ENCODE measurements at places on chromosomes 13 and 19.

GRCh38 chr13:31955741-31956140 lies 75.8 kb upstream of the FRY start:
- DNase-seq: no peak

GRCh38 chr19:47435196-47435595 lies 15.9 kb upstream of the MEIS3 start:
- DNase-seq: peak; percentile 50

DNA sequence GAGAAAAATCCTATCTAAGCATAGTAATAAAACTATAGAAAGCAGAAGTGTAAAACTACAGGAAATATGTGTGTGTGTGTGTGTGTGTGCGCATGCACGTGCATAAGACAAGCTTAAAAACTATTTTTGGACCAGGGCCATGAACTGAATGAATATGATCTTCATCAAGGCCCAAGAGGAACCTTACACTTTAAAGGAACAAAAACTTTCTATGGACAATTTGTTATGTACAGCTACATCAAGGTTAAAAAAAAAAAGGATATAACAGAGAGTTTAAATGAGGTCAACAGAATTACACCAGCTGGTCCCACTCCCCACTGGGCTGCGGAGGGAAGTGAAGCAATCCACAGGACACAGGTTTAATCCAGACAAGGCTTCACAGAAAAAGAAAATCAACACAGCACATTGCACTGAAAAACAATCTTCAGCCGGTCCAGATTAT lies 151.1 kb downstream of the LHFPL6 start:
- no peak for DNase-seq

GRCh38 chr19:18588611-18589379 lies at the start of gene REX1BD:
Gene REX1BD, plus strand, starts transcription at chr19:18588798. Its CDS starts 4 bp downstream, at chr19:18588802.
- DNase-seq: peak; percentile 91

DNA sequence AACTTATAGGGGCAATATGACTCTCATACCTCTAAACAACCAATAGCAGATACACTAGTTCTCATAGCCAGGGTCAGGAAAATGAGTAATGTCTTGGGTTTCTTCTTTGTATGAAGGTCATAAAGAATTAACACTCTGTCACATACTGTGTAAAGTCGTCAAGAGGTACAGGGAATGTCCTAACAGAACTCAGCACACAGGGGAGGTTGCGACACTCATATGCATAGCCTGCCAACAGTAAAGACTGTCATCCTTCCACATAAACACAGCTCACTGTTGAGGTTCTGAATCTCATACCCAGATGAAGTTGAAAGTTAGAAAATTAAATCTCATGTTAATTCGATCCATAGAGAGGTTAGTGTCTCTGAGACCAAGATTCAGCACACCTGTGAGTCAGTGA lies 34.2 kb upstream of the ZNF254 start:
- no peak for DNase-seq

DNA sequence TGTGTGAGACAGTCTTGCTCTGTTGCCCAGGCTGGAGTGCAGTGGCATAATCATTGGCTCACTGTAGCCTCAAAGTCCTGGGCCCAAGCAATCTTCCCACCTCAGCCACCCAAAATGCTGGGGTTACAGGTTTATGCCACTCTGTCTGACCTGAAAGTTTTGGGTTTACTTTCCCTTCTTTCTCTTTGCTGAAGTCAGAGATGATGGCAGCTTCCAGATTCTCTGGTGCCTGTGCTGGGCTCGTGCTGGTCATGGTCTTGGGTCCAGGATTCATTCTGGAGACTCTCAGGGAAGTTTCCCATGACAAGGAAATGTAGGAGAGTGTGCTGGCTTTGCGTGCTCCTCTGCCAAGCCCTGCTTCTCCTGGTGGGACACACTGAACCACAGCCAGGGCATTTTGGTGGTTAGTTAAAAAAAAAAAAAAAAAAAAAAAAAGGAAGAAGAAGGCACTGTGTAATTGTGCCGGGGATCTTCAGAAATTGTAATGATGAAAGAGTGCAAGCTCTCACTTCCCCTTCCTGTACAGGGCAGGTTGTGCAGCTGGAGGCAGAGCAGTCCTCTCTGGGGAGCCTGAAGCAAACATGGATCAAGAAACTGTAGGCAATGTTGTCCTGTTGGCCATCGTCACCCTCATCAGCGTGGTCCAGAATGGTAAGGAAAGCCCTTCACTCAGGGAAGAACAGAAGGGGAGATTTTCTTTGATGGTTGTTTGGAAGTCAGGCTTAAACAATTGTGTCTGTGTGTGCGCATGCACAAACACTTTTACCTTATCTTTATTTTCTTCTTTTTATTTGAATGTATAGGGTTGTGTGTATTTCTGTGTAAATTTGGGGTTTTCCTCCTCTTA lies at the start of gene ALOX5AP:
TSS of gene ALOX5AP (plus strand) at position 519 of the 847 bp plus-strand sequence. CDS start at position 582, 63 bp downstream.
- peak; percentile 63 for DNase-seq

- DNase-seq: no peak
Measured at GRCh38 chr13:81394640-81395039, 1053.7 kb upstream of the SPRY2 start.

GRCh38 chr19:10503002-10503789 lies at the start of gene KEAP1:
Gene KEAP1, minus strand, starts transcription at chr19:10503356. Its CDS starts 3,323 bp downstream, at chr19:10500033.
- peak; percentile 44 for DNase-seq

DNA sequence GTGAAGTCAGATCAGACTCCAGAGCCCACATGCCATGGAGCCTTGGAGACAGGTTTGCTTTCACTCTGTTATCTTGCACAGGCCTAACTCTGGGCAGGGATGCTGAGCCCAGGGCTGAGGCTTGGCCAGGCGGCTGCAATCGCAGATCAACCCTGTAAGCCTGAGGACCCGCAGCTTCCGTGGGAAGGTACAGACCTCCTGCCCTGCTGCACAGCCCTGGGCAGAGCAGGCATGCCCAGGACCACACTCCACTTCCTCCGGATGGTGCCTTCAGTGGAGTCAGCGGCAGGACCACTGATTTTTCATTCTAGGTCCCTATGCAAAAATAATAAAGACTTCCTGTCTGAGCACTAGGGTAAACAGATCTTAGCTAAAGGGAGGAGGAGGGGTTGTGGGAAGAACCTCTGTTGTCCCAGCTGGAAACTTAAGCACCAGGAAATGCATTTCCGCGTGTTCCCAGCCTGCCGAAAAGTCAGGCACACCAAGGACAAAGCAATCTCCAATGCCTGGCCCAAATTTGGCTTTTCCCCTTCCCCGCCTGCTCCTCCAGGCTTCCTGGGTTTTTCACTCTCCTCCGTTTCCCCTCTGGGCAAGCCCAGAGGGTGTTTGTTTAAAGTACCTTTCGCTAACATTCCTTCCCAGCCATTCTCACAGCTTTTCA lies 87.3 kb downstream of the KCTD15 start:
- no peak for DNase-seq

GRCh38 chr19:6710273-6711077 lies 10.0 kb downstream of the C3 start:
- no peak for DNase-seq

GRCh38 chr13:77619655-77620054 lies 77.8 kb upstream of the SLAIN1 start:
- no peak for DNase-seq

GRCh38 chr13:103663996-103664395 lies 597.8 kb upstream of the SLC10A2 start:
- no peak for DNase-seq

DNA sequence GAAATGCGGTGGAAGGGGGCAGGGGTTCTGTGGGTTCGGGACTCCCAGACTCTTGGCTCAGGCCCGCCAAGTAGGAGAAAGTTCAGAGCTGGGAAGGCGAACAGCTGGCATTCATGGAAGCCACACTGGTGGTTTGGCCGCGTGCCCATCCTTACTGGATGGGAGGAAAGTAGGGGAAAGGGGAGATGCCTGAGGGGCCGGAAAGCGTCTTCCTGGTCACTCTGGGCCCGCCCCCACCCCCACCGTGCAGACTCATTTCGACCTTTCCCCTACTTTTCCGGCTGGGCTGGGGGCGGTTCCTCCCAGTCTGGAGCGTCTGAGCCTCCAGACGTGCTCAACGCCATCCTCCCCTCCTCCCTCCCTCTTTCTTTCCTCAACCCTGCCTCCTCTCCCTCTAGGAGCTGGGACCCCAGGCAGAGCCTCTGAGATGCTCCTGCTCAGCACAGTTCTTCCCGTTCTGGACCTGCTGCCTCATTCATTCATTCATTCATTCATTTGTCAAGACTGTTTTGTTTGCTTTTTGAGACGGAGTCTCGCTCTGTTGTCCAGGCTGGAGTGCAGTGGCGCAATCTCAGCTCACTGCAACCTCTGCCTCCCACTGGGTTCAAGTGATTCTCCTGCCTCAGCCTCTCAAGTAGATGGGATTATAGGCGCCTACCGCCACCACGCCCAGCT lies 3.5 kb downstream of the ANGPTL4 start:
- no peak for DNase-seq

GRCh38 chr19:14118165-14119051 lies 846 bp upstream of the PRKACA start:
- peak; percentile 35 for DNase-seq

GRCh38 chr19:32166238-32166637 lies 179.2 kb upstream of the ZNF507 start:
- DNase-seq: no peak

- no peak for DNase-seq
Measured at GRCh38 chr19:3080286-3080685, 13.9 kb upstream of the GNA11 start.

DNA sequence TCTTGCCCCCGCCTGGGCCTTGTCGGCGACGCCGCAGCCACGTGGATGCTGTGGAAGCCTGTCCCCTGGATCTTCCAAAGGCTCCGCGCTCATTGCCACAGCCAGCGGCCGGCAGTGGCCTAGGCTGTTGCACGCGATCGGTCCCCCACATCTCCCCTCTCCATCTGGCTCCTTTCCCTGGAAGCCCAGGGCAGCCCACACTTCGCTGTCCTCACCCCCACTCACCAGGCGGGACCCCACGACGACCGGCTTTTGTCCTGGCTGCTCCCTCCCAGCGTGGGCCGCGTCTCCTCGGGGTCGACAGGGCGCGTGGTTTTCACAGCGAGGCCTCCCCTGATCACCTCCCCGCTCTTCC lies 605 bp upstream of the TEX30 start:
- DNase-seq: no peak

- DNase-seq: no peak
Measured at GRCh38 chr13:94548382-94548781, 47.6 kb downstream of the TGDS start.

Measured in activated CD4-positive, alpha-beta T cell treated with anti-CD3 and anti-CD28 coated beads, Interleukin-2, amount 50 U/mL, for 16 hours (primary cell).